Effector memory CD8-positive, alpha-beta T cell (primary cell): ENCODE measurements at places on chromosomes 2 and 18.

GRCh38 chr18:78776151-78776550 lies 203.5 kb upstream of the SALL3 start:
- H3K27me3 ChIP-seq = no peaks in the 10 kb centered on the region
- no peak overlapping the region for H3K4me3 ChIP-seq
- no peaks in the 10 kb centered on the region for H3K36me3 ChIP-seq
- H3K4me1 ChIP-seq = no peaks in the 10 kb centered on the region
- no peak overlapping the region for H3K27ac ChIP-seq

- H3K4me3 ChIP-seq = no peak overlapping the region
- no peaks in the 10 kb centered on the region for H3K36me3 ChIP-seq
- no peak for DNase-seq
- no peak overlapping the region for H3K27ac ChIP-seq
Observed at GRCh38 chr2:18626256-18626668, 36.9 kb upstream of the NT5C1B start.

- H3K36me3 ChIP-seq = no peaks in the 10 kb centered on the region
- H3K27ac ChIP-seq = no peak overlapping the region
- H3K4me3 ChIP-seq = no peak overlapping the region
- no peaks in the 10 kb centered on the region for H3K27me3 ChIP-seq
Observed at GRCh38 chr18:35457140-35457704, 40.5 kb downstream of the INO80C start.

DNA sequence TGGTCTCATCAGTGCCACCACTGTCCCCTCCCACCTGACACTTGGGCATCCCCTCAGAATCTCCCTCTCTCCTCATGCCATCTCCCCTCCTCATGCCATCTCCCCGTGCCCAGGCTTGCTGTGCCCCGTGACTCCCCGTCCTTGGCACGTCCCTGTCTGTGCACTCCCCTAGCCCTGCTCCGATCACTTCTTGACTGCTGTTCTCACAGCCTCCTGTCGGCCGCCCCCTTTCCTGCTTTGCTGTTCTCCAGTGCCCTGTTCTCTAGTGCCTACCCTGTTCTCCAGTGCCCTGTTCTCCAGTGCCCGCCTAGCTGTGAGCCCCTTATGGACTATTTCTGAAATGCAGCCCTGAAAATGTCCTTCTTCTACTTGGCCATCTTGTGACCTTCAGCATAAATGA lies 253.8 kb downstream of the ALPK2 start:
- H3K36me3 ChIP-seq = peaks cover 2% of the 10 kb centered on the region
- no peak overlapping the region for H3K27ac ChIP-seq
- H3K4me1 ChIP-seq = no peaks in the 10 kb centered on the region
- H3K4me3 ChIP-seq = no peak overlapping the region

DNA sequence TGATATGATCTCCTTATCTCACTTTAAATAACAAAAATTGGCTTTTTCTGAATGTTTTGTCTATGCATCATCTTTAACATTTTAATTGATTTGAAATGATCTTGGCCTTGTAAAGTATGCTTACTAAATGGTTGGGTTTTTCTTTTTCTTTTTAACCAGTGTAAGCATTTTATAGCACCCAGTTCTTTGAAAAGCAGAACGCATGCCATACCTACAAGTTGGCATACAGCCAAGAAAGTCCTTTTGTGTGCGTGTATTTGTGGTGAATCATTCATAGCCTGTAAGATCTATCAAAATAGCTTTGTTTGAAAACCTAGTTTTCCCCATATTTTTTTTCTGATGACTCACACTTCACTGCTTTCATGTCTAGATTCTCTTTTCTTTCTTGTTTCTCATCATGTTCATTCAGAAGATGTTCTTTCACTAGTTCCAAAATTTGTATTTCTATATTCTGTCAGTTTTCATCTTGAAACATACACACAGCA lies 4.1 kb upstream of the VRK2 start:
- no peaks in the 10 kb centered on the region for H3K27me3 ChIP-seq
- no peak overlapping the region for H3K4me3 ChIP-seq
- no peak overlapping the region for H3K27ac ChIP-seq
- DNase-seq = no peak

GRCh38 chr18:63210521-63210920 lies 109.0 kb downstream of the BCL2 start:
- H3K27ac ChIP-seq = peak overlapping the region; percentile 90
- no peak for DNase-seq
- H3K4me1 ChIP-seq = peaks cover 70% of the 10 kb centered on the region
- peak overlapping the region; percentile 2 for H3K4me3 ChIP-seq
- H3K27me3 ChIP-seq = no peaks in the 10 kb centered on the region

GRCh38 chr18:44679914-44680272 lies 795 bp upstream of the SETBP1 start:
- H3K27me3 ChIP-seq = no peaks in the 10 kb centered on the region
- DNase-seq = peak; percentile 24
- H3K4me1 ChIP-seq = peaks cover 13% of the 10 kb centered on the region
- H3K36me3 ChIP-seq = peaks cover 13% of the 10 kb centered on the region
- H3K4me3 ChIP-seq = no peak overlapping the region

DNA sequence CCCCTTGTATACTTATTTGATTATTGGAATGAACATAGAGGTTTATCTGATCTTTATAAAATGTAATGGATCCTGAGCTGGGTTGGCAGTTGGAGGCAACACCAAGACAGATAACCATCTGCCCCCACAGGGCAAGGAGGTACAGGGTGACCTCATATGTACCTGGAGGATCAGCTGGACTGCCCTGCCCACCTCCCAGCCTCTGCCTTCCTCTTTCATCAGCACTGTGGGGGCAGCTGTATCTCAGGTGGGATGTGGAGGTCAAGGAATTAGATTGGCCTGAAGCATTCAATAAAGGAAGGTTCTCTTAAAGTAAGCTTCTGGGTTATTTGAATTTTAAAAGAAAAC lies 92.6 kb downstream of the LYPD6 start:
- no peak for DNase-seq
- H3K27me3 ChIP-seq = peaks cover 22% of the 10 kb centered on the region
- no peaks in the 10 kb centered on the region for H3K36me3 ChIP-seq

DNA sequence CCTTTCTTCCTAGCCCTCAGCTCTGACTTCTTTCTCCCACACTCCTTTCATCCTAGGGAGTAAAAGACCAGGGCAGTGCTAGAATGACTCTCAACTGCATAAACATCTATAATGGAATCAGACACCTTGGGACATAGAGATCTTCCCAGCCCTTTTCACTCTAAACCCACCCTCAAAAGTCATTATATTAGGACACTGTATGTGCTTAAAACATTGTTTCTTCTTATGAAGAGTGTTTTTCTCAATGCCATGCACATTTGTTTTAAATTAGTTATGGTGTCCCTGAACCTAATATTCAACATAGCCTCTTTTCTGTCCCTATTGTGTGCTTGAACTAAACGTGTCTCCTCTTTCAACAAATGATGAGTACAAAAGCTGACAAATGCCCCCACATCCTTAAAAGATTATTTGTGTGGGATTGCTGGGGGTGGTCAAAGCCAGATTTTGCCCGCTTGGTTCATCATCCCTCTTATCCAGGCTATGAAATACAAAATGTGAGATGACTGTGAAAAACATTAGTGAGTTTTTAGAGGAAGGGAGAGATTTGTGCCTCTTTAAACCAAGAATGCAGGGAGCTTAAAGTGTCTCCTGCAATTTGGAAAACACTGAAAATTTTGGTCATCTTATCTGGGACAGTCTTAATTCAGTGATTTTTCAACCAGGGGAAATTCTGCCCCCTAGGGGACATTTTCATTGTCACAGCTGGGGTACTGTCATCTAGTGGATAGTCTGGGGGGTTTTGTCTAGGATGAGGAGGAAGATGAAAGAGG lies 29.0 kb downstream of the SERPINB5 start:
- H3K27me3 ChIP-seq = peaks cover 40% of the 10 kb centered on the region
- no peak overlapping the region for H3K4me3 ChIP-seq
- H3K4me1 ChIP-seq = no peaks in the 10 kb centered on the region
- peak; percentile 14 for DNase-seq
- no peak overlapping the region for H3K27ac ChIP-seq
- H3K36me3 ChIP-seq = no peaks in the 10 kb centered on the region

GRCh38 chr18:76491776-76492668 lies 3.0 kb downstream of the ZNF516 start:
- H3K36me3 ChIP-seq = peaks cover 17% of the 10 kb centered on the region
- H3K4me3 ChIP-seq = peak overlapping the region; percentile 90
- H3K27ac ChIP-seq = no peak overlapping the region
- no peak for DNase-seq
- H3K27me3 ChIP-seq = peaks cover 76% of the 10 kb centered on the region
